ENCODE measurements at places on chromosomes 6 and 20. TPM values are rescaled to one million over a fixed set of nuclear protein-coding genes. Genes with fewer than 3 reads are reported as not detected.

ADGRB3 gene
- total RNA-seq = under 0.01 TPM

MCHR2 gene
- not detected for total RNA-seq

SH3BGRL2 gene
- 10.7 TPM for total RNA-seq

SUPT3H gene
- total RNA-seq = 43.0 TPM

MYO6 gene
- 53.3 TPM for total RNA-seq

DNA sequence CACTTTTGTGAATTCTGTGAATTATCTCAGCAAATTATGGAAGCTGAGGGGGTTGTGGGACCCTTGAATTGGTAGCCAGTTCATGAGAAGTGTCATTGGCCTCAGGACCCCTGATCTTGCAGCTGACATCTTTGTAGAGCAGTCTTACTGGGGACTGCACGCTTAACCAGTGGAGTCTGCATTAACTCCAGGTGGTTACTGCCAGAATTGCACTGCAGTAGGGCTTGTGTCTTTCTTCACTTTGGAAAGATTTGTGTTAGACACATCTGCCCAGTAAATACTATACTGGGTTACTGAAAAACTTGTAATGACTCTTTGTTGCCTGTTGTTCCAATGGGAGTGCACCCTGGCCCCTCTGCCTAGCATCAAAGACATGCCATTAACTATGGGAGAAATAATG is 21.2 kb upstream of the CDKN1A start:
- no peak for DNase-seq

GRCh38 chr6:35893246-35893645 is 27.7 kb downstream of the SRPK1 start:
- peak; percentile 89 for DNase-seq

- DNase-seq = peak; percentile 59
These were observed 39.6 kb downstream of the ESR1 start for GRCh38 chr6:151847064-151847463.

GRCh38 chr6:144013486-144013909 is 5.4 kb upstream of the PLAGL1 start:
- peak; percentile 61 for DNase-seq

DNA sequence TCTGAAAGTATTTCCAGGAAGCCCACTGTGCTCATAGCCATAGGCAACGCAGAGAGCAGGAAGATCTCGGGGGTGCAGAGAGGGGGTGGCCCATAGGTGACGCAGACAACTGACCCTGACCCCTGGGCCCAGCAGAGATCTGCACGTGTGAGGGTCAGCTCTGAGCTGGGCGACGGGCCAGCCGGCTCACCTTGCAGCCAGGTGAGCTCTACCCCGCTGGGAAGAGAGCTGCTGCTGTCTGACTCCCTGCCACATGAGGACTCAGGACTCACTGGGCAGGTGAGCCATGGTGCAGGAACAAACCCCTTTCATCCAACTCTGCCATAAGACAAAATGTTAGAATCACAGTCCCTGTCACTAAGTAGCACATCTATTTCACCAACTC is 19.6 kb downstream of the ZBTB46 start:
- no peak for DNase-seq

GRCh38 chr20:45924391-45925261 is 9.9 kb upstream of the PCIF1 start:
- DNase-seq = peak; percentile 41

GRCh38 chr20:56422824-56423189 is 10.7 kb downstream of the CASS4 start:
- DNase-seq = no peak
